PC-3 (cell line): ENCODE measurements at places on chromosomes 1 and 21. TPM values are rescaled to one million over a fixed set of nuclear protein-coding genes. Genes with fewer than 3 reads are reported as not detected.

DNA sequence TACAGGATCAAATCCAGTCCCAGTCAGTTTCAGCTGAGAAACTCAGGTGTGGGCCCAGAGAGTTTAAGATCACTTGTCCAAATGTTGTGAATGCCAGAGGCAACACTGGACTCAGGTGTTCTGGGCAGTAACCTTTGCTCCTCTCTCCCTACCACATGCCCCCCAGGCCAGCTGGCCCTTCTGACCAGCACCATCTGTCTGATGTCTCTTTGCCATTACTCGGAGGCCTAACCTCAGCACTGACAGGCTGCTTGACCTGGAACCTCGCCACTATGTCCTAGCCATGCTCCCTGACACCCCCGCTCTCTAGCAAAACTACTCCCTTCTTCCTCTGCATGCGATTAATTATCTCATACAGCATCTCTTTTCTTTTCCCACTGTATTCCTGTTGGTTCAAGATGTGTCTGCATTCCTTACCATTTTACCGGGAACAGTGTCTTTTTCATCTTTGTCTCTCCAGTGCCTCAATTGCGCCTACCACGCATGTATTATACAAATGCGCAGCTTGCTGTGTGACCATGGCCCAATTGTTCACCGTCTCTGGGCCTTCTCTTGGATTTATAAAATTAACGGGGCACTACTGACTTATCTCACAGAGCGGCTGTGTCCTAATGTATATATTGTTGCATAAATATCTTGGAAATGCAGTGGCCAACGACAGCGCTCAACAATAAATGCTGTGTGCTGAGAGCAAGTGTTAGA lies 159.5 kb upstream of the IRF2BP2 start:
- no peak for DNase-seq
- H3K4me1 ChIP-seq = peaks cover 15% of the 10 kb centered on the region
- H3K27ac ChIP-seq = no peak overlapping the region
- H3K4me3 ChIP-seq = no peak overlapping the region
- no peaks in the 10 kb centered on the region for H3K27me3 ChIP-seq
- no peaks in the 10 kb centered on the region for H3K36me3 ChIP-seq

GRCh38 chr1:64195081-64195395 lies 8.4 kb upstream of the UBE2U start:
- H3K4me3 ChIP-seq = no peak overlapping the region
- no peak overlapping the region for H3K27ac ChIP-seq
- no peaks in the 10 kb centered on the region for H3K27me3 ChIP-seq
- DNase-seq = no peak
- no peaks in the 10 kb centered on the region for H3K4me1 ChIP-seq
- H3K36me3 ChIP-seq = no peaks in the 10 kb centered on the region

- H3K36me3 ChIP-seq = no peaks in the 10 kb centered on the region
- H3K27me3 ChIP-seq = no peaks in the 10 kb centered on the region
- peak overlapping the region; percentile 80 for H3K27ac ChIP-seq
- H3K4me1 ChIP-seq = peaks cover 42% of the 10 kb centered on the region
- H3K4me3 ChIP-seq = no peak overlapping the region
- DNase-seq = no peak
Measured at GRCh38 chr1:219520241-219520640, 92.7 kb downstream of the ZC3H11B start.

GRCh38 chr1:10655002-10655401 lies 141.4 kb downstream of the CASZ1 start:
- no peaks in the 10 kb centered on the region for H3K36me3 ChIP-seq
- no peak overlapping the region for H3K27ac ChIP-seq
- DNase-seq = no peak
- H3K4me3 ChIP-seq = no peak overlapping the region
- no peaks in the 10 kb centered on the region for H3K27me3 ChIP-seq
- H3K4me1 ChIP-seq = no peaks in the 10 kb centered on the region

DNA sequence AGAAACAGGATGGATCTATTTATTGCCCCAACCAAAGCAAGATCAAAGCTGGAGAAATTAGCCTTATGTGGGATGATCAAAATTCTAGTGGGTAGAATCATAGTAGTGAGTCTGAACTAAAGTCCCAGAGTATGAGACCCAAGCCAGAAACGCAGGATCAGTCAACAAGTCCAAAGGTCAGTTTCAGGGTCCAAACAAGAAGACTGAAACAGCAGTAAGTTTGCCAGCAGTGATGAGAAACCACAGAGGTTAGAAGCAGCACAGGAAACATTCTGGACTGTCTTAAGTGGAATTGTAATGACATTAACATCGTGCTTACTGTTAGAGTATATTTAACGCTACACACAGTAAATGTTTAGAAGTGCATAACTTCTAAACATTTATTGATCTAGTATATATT lies 251.0 kb downstream of the LRRIQ3 start:
- no peak overlapping the region for H3K4me3 ChIP-seq
- no peaks in the 10 kb centered on the region for H3K27me3 ChIP-seq
- no peaks in the 10 kb centered on the region; the same call in 1 of the 2 replicates for H3K4me1 ChIP-seq
- no peak overlapping the region for H3K27ac ChIP-seq
- DNase-seq = no peak
- no peaks in the 10 kb centered on the region for H3K36me3 ChIP-seq

DNA sequence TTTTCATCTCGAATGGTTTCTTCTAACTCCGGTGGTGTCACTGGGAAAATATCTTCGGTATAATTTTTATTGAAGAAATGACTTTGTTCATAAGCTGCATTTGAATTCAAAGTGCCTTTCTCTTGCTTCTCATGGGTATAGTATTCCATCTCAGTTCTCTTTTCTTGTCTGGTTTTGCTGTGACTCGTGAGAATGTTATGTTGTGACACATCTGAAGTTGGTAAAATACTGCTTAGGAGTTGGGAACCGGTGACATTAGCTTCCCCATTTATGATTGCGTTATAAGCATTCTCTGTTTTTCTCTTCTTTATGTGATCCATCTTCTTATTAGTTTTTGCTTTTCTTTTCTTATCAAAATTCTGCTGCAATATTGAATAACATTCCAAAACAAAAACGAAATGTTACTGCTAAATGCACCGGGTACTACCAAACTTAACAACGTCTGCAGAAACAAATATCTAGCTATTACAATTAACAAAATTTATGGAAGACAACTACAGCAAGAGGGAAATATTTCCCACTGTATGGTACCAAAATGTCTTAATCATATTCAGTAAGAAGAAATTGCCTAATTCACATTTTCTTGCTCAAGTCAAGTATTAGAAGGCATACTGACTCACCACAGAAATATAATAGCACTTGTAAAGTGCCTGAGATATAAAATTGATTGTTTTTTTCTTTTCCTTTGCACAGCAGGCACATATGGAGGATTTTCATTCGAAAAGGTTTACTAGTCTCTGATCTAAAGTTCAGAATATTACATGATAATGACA lies 15.5 kb downstream of the LRIF1 start:
- H3K27me3 ChIP-seq = no peaks in the 10 kb centered on the region
- H3K4me3 ChIP-seq = no peak overlapping the region
- peak; percentile 41 for DNase-seq
- no peak overlapping the region for H3K27ac ChIP-seq
- peaks cover 6% of the 10 kb centered on the region; the same call in 1 of the 2 replicates for H3K4me1 ChIP-seq
- H3K36me3 ChIP-seq = peaks cover 54% of the 10 kb centered on the region

USH2A gene
- not detected in 2 replicates for total RNA-seq

TMCO4 gene
- total RNA-seq = 16.0 and 19.7 TPM in 2 replicates

LINGO4 gene
- not detected in 2 replicates for total RNA-seq

SPRR2F gene
- not detected in 2 replicates for total RNA-seq

VSIG8 gene
- 0.29 and 0.47 TPM in 2 replicates for total RNA-seq

DNA sequence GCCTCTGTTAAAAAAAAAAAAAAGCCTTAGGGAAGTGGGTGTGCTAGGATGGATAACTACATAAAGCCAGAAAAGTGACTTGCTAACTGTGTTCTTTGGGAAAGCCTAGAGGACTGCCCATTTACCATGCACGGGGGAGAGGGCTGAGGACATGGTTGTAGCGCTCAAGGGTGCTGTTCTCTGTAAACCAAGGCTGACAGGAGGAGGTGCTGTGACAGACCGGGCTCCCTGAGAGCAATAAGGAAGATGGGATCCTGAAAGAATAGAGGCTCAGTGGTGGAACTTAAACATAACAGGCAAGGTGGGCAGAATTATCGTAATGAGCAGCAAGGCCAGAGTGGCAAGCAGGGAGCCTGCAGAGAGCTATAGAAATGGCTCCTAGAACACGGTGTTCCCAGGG lies 98.5 kb upstream of the DISP3 start:
- DNase-seq = no peak
- no peaks in the 10 kb centered on the region for H3K36me3 ChIP-seq
- no peak overlapping the region for H3K27ac ChIP-seq
- H3K4me1 ChIP-seq = no peaks in the 10 kb centered on the region
- peaks cover 31% of the 10 kb centered on the region for H3K27me3 ChIP-seq
- H3K4me3 ChIP-seq = no peak overlapping the region

SPOCD1 gene
- total RNA-seq = 4.1 and 5.4 TPM in 2 replicates

GRCh38 chr1:221644663-221645258 lies 97.1 kb downstream of the DUSP10 start:
- no peaks in the 10 kb centered on the region for H3K36me3 ChIP-seq
- H3K27ac ChIP-seq = no peak overlapping the region
- H3K4me3 ChIP-seq = no peak overlapping the region

OR10Z1 gene
- total RNA-seq = not detected in 2 replicates

DNA sequence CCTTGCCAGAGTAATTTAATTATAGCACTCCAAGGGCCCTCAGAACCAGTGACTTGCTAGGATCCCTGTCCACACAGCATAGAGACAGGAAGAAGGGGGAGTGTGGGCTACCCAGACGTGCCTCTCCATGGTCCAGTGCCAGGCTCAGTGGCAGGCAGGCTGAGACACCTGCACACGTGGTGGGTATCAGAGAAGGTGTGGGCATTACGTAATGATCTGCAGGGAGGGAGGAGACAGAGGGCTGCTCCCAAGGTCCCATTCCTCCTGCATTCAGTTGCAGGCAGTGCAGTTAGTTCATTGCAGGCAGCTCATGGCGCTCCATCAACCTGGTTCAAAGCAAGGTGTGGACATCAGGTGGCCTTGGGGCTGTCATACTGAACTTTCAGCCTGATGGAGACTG lies 49.9 kb downstream of the C8B start:
- H3K27me3 ChIP-seq = peaks cover 11% of the 10 kb centered on the region; the same call in 1 of the 2 replicates
- no peak for DNase-seq
- no peaks in the 10 kb centered on the region for H3K36me3 ChIP-seq
- no peak overlapping the region for H3K4me3 ChIP-seq
- H3K27ac ChIP-seq = no peak overlapping the region

CFHR2 gene
- total RNA-seq = not detected in 2 replicates

GRCh38 chr1:214859647-214860046 lies 222.9 kb upstream of the KCNK2 start:
- H3K27ac ChIP-seq = no peak overlapping the region
- no peaks in the 10 kb centered on the region for H3K27me3 ChIP-seq
- no peak overlapping the region for H3K4me3 ChIP-seq
- no peaks in the 10 kb centered on the region for H3K36me3 ChIP-seq

DNA sequence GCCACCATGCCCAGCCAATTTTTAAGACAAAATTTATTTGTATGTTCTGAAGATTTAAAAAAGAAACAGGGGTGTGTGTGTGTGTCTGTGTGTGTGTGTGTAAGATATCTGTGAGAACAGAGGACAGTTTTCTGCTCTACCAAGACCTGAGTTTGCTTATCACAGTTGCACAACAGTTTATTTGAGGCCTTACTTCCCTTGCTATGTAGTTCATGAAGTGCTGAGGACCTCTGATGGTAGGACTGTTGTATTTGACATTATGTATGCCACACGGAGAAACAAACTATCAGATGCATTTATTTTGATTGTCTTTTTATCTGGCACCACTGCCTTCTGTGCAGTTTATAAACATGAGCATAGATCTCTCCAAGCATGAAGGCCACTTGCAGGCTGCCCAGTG lies 355.2 kb downstream of the PBX1 start:
- DNase-seq = peak; percentile 38
- no peaks in the 10 kb centered on the region for H3K4me1 ChIP-seq
- H3K36me3 ChIP-seq = no peaks in the 10 kb centered on the region

GRCh38 chr1:200890818-200891773 lies 3.6 kb upstream of the INAVA start:
- H3K36me3 ChIP-seq = no peaks in the 10 kb centered on the region
- peak overlapping the region; percentile 74 for H3K27ac ChIP-seq
- DNase-seq = peak; percentile 95

DNA sequence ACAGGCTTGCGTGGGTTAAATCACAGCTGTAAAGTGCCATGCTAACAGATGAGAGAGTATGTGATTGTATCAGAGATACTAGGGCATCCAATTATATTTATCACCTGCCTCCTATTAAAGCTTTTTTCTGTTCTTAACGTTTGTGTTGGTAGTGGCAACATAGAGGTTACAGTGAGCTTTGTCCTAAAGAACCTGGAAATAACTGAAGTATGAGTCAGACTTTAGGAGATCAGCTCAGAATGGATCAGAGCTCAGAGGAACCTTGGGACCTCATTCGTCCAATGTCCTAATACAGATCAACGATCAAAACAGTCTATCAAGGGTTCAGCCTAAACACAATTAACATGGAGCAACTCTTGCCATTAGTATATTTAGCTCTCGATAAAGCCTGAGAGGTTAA lies 81.0 kb downstream of the RGS7 start:
- H3K27ac ChIP-seq = no peak overlapping the region
- H3K27me3 ChIP-seq = peaks cover 7% of the 10 kb centered on the region; the same call in 1 of the 2 replicates
- no peak overlapping the region for H3K4me3 ChIP-seq
- H3K36me3 ChIP-seq = 0 out of 2 replicates have a peak, but pooled peaks cover 4% of the 10 kb centered on the region
- peak; percentile 78 for DNase-seq
- H3K4me1 ChIP-seq = peaks cover 22% of the 10 kb centered on the region

DNA sequence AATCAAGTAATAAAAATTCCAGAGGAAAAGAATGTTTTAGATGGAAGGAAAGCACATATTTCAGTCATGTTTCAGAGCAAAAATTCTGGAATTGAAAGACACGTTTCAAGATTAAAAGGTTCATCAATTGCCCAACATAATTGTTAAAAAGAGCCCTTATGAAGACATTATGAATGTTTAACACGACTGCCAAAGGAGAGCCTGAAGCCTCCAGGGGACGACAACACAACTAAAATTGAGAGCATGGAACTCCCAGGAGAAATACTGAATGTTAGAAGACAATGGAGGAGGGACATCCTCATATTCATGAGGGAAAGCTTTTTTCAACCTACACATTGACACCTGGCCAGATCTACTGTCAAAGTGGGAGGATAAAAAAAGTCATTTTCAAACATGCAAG lies 16.0 kb downstream of the OR2T11 start:
- H3K36me3 ChIP-seq = no peaks in the 10 kb centered on the region
- no peak overlapping the region for H3K4me3 ChIP-seq
- peak; percentile 81 for DNase-seq
- H3K4me1 ChIP-seq = no peaks in the 10 kb centered on the region
- no peaks in the 10 kb centered on the region for H3K27me3 ChIP-seq
- no peak overlapping the region for H3K27ac ChIP-seq

- no peaks in the 10 kb centered on the region for H3K4me1 ChIP-seq
- no peak overlapping the region for H3K4me3 ChIP-seq
- H3K27ac ChIP-seq = no peak overlapping the region
- no peak for DNase-seq
- no peaks in the 10 kb centered on the region for H3K36me3 ChIP-seq
Measured at GRCh38 chr1:74579425-74579824, 67.0 kb upstream of the LRRC53 start.

DNA sequence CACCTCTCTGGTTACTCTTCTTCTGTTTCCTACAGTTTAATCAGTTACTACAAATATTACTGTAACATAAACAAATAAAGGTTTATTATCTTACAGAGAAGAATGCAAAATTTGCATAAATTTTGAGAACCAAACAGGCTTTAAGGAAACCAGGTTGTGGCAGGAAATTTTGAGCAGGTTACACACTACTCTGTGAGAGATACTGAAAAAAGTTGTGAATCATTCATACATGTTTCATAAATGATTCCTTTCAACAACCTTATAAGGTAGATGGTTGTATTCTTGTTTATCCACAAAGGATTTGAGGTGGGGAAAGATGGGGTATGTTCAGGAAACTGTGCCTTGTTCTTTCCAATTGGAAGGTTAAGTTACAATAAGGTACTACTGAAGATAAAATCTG lies 58.6 kb downstream of the MAST2 start:
- H3K4me3 ChIP-seq = no peak overlapping the region
- H3K4me1 ChIP-seq = peaks cover 20% of the 10 kb centered on the region
- DNase-seq = no peak
- H3K27ac ChIP-seq = no peak overlapping the region
- H3K36me3 ChIP-seq = no peaks in the 10 kb centered on the region
- H3K27me3 ChIP-seq = no peaks in the 10 kb centered on the region
